ENCODE measurements at places on chromosomes 12 and 14.

- no peak for DNase-seq
Measured at GRCh38 chr14:70006699-70007098, 127.5 kb downstream of the SMOC1 start.

- no peak for DNase-seq
Measured at GRCh38 chr14:87094913-87095312, 898.1 kb downstream of the GALC start.

DNA sequence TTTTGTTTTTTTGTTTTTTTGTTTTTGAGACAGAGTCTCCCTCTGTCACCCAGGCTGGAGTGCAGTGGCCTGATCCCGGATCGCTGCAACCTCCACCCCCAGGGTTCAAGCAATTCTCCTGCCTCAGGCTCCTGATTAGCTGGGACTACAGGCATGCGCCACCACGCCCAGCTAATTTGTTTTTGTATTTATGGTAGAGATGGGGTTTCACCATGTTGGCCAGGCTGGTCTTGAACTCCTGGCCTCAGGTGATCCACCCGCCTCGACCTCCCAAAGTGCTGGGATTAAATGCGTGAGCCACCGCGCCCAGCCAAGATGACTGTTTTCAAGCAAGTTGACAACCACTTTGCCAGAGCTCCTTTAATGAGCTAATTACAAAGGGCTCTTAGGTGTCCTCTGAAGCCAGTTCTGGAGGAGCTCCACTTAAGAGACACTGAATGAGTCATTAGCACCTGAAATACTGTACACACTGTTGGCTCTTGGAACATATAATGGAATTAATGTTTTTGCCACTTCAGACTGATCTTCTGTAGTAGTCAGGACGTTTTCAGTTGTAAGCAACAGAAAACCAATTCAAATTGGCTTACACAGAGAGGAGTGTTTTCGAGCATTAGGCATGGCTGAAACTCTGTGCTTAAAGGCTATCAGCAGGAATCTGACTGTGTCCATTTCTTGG lies 55.4 kb upstream of the MED13L start:
- DNase-seq: no peak

DNA sequence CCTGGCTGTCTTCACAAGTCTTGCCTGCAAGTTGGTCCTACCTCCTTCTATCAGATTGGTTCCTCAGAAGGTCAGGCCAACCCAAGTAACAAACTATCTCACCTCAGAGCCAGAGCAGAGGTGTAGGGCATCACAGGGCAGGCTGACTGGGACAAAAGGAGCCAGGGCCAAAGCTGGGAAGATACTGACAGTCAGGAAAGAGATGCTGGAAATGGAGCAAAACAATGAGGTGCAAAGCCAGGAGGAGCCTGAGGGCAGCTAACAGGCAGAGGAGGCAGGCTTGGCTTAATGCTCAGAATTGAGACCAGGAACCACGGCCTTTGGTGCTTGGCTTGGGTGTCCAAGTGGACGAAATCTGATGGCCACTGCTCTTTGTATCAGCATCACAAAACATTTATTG lies 68.4 kb upstream of the PNMA1 start:
- no peak for DNase-seq

- DNase-seq: no peak
Measured at GRCh38 chr12:43585676-43586075, 33.7 kb upstream of the ADAMTS20 start.

DNA sequence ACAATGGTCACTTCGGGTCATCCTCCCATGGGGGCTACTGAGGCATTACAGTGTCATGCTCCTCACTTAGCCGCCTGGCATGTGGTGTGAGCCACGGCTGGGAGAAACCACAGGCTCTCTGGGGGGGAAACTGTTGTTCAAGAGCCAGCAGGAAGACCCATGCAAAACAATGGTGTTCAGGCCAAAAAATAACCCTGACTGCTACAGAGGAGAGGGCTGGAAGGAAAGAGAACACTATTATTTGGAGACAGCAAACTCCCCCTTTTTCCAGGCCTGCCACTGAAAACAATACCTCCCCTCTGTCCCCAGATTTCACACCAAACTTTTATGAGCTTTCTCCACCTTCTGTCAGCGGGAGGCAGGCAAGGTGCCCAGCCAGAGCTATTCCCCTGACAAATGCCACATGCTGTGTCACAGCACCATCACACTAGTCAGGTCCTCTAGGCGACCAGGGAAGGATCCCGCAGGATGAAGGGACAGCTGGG lies 83.7 kb downstream of the CHGA start:
- DNase-seq: no peak

DNA sequence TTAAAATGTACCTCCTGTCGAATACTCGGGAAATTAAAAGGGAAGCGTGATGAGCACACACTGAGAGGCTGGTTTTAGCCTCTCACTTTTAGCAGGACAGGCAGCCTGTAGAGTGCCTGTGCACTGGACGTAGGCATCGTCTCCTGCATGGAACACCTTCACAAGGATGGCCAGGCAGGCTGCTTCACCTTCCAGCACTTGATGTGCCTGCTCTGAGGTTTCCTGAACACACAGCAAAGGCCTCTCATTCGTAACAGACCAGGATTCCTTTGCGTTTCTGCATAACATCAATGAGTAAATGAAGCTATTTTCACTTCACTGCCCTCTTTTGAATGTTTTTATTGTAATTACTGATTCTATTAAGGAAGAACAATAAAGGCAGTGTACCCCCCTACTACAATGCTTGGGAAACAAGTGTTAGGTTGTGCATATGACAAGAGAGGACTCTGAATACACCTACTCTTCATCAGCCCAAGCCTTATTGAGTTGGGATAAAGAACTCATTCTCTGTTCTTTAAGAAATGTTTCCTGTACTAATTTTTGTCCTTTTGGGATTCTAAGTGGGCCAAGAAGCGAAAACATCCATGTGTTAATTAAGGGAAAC lies 1077.6 kb upstream of the FOXG1 start:
- no peak for DNase-seq

DNA sequence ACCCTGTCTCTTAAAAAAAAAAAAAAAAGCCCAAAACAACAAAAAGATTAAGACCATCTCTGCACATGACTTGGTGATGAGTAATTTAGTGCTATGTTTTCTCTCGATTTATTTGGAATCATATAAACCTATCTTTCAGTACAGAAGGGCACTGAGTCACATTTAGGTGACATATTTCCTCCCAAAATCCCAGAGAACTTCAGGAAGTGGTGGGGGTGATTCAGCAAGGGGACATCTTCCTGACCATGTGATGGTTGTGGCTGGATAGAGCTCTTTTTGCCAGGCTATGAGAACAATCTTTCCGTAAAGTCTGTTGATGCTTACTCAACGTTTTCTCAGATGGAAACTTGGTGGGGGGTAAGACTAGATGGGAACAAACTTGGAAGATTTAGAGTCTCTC lies 50.0 kb downstream of the PPFIBP1 start:
- no peak for DNase-seq

- DNase-seq: no peak
Measured at GRCh38 chr12:40647651-40648050, 44.6 kb upstream of the CNTN1 start.

- DNase-seq: no peak
Measured at GRCh38 chr12:53568809-53569557, 57.2 kb downstream of the ATF7 start.

- no peak for DNase-seq
Measured at GRCh38 chr12:97756741-97757140, 294.1 kb downstream of the RMST start.

DNA sequence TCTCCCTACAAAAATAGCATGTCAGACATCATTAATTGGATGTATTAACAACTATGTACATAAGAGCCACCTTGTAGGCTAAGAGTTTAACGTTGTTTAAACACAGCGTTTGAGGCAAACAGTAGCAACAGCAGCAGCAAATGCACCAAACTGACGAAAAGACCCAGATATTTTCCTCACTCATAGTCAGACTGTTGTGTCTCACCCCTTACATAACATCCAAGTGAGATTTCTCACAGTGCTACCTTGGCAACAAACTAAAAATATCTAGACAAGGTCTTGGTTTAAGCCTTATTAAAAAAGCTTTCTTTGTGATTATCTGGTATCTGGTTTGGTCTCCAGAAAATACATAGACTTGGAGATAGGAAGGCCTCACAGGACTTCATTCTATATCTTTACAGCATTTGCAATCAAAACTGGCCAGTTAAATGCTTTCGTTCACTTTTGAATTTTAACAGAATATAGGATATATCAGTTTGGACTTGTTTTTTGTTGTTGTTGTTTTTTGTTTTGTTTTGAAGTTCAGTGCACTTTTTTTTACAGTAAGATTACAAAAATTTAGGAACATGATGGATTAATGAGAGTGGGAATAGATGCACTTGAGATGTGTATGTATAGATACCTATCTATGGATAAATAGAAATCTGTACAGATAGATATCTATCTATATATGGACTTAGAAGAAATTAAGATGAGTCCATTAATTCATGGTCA lies 4.1 kb downstream of the BHLHE41 start:
- DNase-seq: no peak

DNA sequence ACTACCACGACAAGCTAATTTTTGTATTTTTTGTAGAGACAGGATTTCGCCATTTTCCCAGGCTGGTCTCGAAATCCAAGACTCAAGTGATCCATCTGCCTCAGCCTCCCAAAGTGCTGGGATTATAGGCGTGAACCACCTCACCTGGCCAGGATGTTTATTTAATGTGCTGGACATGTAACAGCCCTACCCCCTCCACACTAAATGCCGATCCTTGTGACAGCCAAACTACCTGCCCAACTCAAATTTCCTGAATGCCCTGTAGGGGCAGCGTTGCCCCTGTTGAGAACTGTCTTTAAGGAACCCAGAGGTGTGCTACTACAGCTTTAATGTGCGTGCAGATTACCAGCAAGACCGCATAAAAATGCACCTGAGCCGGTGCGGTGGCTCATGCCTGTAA lies 48.1 kb downstream of the KCNK13 start:
- DNase-seq: no peak

GRCh38 chr12:47907851-47908454 lies 3.2 kb upstream of the VDR start:
- DNase-seq: no peak

GRCh38 chr12:28390206-28390605 lies 199.9 kb downstream of the CCDC91 start:
- no peak for DNase-seq

- DNase-seq: no peak
Measured at GRCh38 chr12:84950971-84951546, 38.5 kb upstream of the SLC6A15 start.

DNA sequence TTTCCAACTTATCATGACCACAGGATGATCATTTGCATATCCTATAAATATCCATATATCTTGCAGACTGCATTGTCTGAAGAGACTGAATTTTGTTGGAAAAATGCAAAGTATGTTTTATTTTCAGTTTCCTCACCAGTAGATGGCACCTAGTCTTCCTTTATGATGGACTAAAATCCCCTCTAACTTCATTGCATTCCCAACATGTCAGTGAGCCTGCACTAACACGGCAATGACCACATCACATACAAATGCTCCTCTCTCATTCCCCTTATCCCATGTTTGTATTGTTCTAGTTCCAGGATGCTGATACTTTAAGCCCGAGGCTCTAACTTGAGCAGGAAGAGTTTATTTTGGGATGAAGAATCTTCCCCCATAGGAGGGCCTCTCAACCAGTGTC lies 24.7 kb upstream of the MYBPC1 start:
- DNase-seq: no peak

GRCh38 chr12:58408516-58408915 lies 467.1 kb downstream of the ATP23 start:
- DNase-seq: no peak

DNA sequence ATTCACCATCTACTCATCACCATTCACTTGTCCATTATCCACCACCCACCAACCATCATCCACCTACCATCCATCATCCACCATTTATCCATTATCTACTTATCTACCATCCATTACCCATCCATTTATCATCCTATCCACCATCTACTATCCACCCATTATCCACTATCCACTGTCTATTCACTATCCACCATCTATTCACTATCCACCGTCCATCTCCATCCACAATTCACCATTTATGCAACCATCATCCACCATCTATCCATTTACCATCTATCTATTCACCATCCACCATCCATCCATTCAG lies 1.5 kb upstream of the AMN start:
- no peak for DNase-seq

DNA sequence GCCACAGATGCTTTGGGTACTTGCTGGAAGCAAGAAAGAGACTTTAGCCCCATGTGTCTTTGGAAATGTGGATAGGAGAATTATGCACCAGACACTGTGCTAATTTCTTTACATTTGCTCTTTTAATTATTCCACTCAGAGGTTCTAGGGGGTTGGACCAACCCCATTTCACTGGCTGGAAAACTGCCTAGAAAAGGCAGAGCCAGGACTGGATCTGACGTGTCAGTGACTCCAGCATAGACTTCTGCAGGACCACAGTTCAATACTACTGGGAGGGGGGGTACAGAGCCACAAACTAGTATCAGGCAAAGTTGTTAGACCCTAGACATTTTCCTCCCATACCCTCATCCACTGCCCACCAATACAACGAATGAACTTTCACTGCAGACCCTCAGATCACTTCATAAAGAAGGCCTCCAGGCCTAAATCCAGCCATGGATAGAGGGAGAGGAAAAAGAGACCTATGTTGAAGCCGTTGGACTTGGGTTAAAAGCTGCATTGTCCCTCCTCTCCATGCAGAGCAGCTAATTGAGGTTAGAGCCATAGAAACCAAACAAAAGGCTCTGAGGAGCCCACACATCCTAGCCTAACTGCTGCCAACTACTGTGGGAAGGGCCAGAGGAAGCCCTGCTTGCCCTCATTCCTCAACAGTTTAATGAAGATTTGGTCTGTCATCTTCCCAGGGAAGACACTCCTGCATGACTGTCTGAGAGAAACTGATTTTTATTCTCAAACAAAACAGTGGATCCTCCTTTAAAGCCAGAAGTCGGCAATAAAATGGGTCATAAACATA lies 68.7 kb downstream of the STON2 start:
- no peak for DNase-seq

DNA sequence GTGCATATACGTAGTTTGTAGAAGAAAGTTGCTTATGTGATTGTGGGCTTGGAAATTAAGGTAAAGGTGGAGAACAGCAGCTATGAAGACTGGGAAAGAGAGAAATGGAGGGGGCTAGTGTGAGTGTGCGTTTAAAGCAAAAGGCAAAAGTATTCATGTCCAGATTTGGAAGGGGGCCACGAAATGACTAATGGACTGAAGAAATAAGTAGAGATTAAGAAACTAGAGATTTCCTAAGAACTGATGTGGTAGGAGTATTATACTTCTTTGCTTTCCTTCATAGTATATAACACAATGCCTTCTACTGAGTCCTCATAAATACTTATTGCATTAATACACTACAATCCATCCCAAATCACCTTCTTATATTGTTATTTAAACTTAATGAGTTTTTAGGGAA lies 298.6 kb upstream of the NOVA1 start:
- no peak for DNase-seq

- DNase-seq: no peak
Measured at GRCh38 chr12:51070004-51070403, 13.4 kb downstream of the CSRNP2 start.

- no peak for DNase-seq
Measured at GRCh38 chr14:103385929-103386712, 906 bp downstream of the MARK3 start.

DNA sequence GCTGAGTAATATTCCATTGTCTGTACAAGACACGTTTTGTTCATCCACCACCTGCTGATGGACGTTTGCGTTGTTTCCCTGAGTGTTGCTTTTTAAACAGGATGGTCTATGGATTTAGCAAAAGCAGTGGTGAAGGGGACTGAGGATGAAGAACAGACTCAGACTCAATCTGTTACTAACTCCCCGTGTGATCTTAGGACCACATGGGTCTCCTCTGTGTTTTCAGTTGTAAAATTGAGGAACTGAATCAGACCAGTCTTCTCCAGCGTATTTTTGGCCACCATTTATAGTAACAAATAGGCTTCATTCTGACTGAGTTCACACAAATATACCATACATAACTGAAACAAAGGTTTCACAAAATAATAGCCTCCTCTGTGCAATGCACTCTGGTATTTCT lies 85.6 kb downstream of the FOXN3 start:
- DNase-seq: no peak

Measured in upper lobe of right lung (tissue), 1 donor.